Neural crest cell (in vitro differentiated cells): ENCODE measurements at places on chromosomes 16 and 17. TPM values are rescaled to one million over a fixed set of nuclear protein-coding genes. Genes with fewer than 3 reads are reported as not detected.

Gene NHLRC4
- 0.84 and 0.86 TPM in 2 replicates for total RNA-seq

- no peak for DNase-seq
These were observed 333.1 kb downstream of the FOXL1 start for GRCh38 chr16:86911437-86911958.

Gene COX4I1
- 426 and 434 TPM in 2 replicates for total RNA-seq

Gene CCL16
- total RNA-seq = not detected in 2 replicates

GRCh38 chr17:63772801-63773271 is 561 bp downstream of the CCDC47 start:
- no peak for DNase-seq

- no peak for DNase-seq
These were observed 21.6 kb downstream of the VAC14 start for GRCh38 chr16:70779361-70779760.
